ENCODE measurements at places on chromosomes 3 and 15.

DNA sequence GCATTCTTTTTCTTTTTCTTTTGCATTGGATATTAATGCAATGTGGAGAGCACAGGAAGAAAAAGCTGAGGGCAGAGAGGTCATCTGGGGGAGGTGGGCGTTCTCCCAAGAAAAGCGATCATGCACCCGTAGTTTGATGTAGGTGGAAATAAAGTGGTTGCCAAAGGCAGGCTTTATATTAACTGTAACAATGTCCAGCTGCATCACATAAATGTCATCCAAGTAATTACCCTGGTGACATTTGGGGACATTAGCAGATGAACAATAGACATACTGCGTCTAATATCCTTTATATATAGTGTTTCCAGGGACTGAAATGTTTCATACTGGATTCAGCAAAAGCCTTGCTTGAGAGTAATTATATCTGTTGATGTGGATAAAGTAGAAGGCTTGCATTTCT is 135.5 kb downstream of the CNTN6 start:
- no peak for DNase-seq

DNA sequence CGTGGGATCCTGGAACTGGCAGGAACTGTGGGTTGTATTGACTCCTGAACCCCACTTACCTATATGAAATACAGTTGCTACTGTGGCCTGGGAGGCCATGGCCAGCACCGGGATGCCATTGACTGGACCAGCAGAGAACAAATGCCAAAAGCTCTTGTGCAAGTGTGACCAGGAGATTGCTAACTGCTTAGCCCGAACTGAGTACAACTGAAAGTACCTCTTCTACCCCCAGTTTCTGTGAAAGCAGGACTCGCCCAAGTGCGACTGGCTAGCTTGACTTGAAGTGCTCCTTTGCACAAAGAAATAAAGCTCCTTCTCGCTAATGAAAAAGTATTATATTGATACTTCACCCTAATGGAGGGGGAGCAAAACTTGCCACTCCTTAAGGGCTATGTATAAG is 101.3 kb upstream of the ATP11B start:
- DNase-seq = no peak

GRCh38 chr15:87816016-87816415 is 440.5 kb downstream of the NTRK3 start:
- no peak for DNase-seq

DNA sequence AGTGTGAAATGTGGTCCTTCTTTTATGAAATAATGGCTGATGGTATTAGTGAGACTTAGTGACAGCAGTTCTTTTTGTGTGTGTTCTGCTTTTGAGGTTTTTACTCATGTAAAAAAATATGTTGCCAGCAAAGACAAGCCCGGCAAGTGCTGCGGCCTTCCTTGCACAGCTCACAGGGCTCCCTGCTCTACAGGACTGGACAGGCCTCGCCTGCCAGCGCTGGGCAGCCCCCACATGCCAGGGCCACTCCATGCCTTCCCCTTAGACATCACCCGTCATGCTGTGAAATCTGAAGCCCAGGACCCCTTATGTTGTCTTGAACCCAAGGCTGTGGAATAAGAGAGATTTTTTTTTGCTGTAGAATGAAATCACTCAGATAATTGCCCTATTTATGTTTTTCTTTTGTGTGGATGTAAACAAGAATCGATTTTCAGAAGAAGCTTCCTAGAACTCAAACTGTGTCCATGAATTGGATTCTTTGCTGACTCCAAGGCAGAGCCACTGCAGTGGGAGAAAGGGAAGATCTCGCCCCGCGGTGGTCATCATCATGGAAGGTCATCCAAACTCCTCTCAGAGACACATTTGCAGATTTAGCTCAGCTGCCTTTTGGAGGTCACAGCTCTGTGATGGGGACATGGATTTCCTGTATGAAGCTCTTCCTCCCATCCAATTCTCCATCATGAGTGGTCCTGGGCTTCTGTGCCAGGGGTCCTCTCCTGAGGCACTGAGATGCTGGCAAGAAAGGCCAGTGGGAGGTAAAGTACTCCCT is 150.8 kb downstream of the ATP10A start:
- no peak for DNase-seq

GRCh38 chr15:90002428-90002844 is 1.3 kb downstream of the ZNF710 start:
- DNase-seq = peak; percentile 26

DNA sequence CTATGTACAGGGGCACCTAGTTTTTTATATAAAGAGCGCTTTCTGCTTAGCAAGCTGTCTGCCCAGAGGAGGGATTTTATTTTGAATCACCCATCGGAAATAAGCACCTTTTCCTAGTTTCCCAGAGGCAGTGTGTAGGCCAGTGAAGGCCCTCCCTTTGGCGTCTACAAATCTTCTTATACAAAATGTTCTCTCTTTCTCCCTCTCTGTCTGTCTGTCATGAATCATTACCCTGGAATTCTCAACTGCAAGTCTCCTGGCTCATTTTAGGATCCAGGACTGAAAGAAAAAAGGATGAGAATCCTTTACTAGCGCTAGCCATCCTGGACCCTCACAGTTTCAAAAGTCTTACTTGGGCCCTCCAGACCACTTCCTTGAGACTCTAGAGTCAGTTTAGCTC is 728.1 kb downstream of the OTOL1 start:
- no peak for DNase-seq

GRCh38 chr15:90097475-90097874 is 4.8 kb downstream of the IDH2 start:
- DNase-seq = peak; percentile 41

- DNase-seq = no peak
Observed at GRCh38 chr3:170635385-170635735, 49.5 kb upstream of the SLC7A14 start.

GRCh38 chr3:170089862-170090600 is 52.2 kb downstream of the GPR160 start:
- no peak for DNase-seq

DNA sequence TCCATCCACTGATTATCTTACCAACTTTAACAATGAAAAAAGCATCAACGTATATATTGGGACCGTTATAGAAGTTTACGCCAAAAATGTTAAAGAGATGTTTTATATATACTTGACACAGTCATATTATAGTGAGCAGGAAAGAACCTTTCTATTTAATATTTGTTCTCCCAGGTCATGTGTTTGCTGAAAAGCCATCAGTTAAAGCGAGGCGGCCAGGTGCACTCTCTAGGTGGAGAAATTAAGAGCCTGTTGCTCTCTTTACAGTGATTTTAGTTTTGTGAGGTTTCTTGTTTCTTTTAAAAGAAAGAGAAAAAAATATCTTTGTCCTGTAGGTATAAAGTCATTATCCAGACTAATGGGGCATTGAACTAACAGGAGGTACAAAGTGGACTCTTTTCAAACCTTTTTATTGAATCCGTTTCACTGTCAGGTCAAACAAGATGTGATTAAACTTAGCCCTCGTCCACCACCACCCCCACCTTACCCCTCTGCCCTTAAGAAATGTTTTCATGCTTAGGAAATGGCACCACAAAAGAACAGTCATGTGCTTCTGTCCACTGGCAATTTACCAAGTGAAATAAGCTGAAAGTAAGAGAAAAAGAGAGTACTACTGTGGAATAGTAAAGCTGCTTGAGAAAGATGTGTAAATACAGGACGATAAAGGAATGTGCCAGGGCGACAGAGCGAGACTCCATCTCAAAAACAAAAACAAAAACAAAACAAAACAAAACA is 279.9 kb downstream of the PTPRG start:
- no peak for DNase-seq

- DNase-seq = no peak
Observed at GRCh38 chr3:156395961-156396710, 158.8 kb downstream of the SSR3 start.

GRCh38 chr3:58588030-58588614 is 10.9 kb upstream of the FAM107A start:
- DNase-seq = no peak

DNA sequence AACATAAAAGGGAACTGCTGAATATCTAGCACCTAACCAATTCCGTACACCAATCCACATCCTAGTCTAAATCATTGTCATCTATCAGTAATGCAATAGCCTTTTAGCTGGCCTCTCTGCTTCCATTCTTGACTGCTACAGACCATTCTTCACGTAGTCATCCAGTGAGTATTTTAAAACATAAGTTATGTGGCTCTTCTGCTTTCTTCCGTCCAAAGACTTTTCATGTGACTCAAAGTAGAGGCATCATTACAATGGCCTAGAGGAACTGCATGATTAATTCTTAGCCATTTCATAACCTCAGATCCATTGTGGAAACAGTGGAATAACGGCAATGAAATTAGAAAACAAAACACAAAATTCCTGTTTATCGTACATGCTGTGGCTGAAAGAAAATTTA is 88.9 kb upstream of the CBLB start:
- DNase-seq = no peak

DNA sequence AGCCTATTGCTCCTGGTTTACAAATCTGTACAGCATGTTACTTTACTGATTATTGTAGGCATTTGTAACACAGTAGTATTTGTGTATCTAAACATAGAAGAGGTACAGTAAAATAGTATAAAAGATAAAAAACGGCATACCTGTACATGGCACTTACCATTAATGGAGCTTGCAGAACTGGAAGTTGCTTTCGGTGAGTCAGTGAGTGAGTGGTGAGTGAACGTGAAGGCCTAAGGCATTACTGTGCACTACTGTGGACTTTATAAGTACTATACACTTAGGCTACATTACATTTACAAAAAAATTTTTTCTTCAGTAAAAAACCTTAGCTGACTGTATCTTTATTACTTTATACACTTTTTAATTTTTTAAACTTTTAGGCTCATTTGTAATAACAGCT is 90.9 kb downstream of the RAP2B start:
- no peak for DNase-seq

- no peak for DNase-seq
Observed at GRCh38 chr3:116065501-116065900, 379.8 kb downstream of the LSAMP start.

DNA sequence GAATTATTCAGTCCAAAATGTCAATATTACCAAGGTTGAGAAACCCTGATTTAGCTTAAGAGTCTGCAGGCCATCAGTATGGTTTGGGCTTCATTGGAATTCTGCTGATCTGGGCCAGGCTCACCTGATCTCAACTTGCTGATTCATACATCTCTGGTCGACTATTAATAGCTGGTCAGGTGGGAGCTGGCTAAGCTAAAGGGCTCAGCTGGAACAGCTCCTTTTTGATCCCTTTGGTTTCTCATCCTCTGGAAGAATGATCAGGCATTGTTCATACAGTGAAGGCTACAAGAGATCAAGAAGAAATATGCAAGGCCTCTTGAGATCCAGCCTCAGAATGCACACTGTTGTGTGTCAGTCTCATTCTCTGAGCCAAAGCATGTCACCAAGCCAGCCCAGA is 123.3 kb upstream of the MME start:
- DNase-seq = no peak

GRCh38 chr3:151732861-151733260 is 866 bp upstream of the AADACL2 start:
- DNase-seq = no peak

DNA sequence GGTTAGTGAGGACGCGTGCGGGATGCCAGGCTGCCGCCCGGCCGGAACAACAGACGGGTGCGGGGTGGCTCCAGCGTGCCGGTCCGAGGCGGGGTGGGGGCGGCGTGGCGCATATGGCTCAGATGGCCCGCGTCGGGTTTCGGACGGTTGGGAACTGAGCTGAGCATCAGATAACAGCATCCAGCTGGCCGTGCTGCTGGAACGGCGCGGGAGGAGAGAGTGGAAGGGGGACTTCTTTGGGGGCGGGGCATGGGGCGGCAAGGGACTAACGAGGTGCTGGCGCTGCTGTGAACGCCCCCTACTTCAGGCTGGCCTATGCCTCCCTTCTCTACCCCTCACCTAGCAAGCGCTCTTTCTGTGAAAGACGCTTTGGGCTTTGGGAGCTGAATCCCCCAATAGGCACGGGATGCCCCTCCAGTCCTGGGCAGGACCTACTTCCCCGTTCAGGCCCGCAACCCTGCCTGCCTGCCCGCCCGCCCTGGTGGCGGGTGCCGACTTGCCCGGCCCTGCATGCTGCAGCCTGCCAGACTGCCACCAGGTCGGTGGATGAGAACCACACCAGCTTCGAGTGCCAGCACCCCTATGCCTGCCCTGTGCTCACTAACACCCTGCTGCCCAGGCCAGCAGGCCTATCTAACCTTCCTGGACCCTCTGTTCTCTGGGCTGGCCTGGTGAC is 542 bp downstream of the INKA1 start:
- DNase-seq = peak; percentile 41

Measured in CD14-positive monocyte (primary cell).